Activated effector memory CD4-positive, alpha-beta T cell treated with Interleukin-2 at 50 U/mL for 16 hours (primary cell): ENCODE measurements at places on chromosomes 2 and 18.

GRCh38 chr18:35268821-35269220, 21.2 kb downstream of the ZSCAN30 start:
- DNase-seq, result no peak

- no peak for DNase-seq
These were observed at the start of gene SLC25A52 for GRCh38 chr18:31760695-31761094. Gene SLC25A52, minus strand, starts transcription at chr18:31760880. Its CDS starts 219 bp downstream, at chr18:31760661.

DNA sequence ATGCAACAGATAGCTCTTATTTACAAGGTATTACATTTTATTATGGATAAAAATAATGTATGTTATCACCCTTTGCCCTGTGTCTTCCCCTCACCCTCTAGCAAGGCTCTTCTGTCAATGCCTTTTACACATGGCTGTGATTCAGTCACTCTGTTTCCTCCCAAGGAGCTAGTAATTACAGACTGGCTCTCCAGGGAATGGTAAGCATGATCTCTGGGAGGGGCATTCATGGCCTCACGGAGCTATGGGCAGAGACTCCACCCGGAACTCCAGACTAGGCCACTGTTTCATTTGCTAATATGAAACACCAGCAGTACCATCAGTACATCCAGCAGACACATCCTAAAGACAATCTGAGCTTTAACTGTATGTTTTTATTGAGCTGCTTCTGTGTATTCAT, 410.9 kb upstream of the CYRIA start:
- no peak for DNase-seq

DNA sequence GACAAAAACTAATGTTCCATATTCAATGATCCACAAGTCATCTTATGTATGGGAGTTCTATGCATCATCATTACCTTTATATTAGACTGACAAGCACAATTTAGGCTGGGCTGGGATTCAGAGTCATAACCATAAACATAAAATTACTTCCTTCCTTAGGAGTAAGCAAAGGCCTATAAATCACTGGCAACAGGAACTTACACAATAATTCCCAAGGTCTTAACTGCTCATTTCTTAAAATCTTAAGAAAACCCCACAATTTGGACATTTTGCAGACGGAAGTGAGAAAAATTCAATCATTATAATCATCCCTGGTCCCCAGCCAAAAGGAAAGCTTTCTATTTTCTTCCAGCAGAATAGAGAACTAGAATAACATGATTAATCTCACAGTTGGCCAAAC, 232.3 kb downstream of the DYM start:
- DNase-seq, result no peak

- DNase-seq, result no peak
These were observed 111.5 kb downstream of the GALNT3 start for GRCh38 chr2:165682546-165682945.

GRCh38 chr2:8107621-8108378, 574.1 kb upstream of the ID2 start:
- no peak for DNase-seq

DNA sequence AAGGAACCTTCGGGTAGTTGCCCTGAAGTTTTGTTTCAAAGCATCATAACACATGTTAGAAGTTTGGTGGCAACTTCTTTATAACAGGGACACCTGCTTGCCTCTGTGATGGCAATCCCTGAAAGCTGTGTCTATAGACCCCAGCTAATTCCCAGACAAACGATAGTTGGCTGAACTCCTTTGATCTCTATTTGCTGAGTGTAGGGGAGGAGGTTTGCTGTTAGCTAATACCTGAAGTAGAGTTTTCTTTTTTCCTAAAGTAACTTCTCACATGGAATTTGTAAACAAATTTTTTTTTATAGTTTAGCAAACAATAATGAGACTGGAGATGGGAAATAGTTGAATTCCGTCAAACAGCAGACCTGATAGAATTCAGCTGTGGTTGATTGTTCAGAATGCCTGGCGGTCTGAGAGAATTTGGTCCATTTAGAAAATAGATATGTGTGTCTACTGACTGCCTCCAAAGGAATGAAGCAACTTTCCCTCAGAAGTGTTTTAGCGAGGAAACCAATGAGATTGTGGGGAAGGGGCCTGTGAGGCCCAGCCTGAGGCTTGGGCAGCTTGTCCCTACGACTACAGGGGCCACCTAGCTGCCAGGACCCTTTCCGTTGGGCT, 123.5 kb upstream of the EPAS1 start:
- DNase-seq, result no peak

DNA sequence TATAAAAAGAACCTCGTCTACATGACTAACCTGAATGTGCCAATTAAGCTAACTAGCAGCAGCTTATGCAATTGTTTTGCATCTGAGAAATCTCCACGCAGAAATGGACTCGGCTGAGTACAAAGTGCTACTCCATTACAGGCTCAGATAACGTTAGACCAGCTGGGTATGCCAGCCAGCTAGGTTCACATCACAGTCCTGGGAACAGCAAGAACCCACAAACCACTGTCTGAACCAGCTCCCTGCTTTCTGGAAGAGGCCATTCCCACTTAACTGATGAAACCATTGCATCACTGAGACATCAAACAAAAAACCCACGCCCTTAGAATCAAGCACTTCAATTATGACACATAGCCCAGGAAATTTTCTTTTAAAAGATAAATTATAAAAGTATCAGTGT, 202.7 kb downstream of the CYRIA start:
- no peak for DNase-seq

GRCh38 chr2:177068967-177069366, 143.6 kb upstream of the HNRNPA3 start:
- DNase-seq, result no peak

DNA sequence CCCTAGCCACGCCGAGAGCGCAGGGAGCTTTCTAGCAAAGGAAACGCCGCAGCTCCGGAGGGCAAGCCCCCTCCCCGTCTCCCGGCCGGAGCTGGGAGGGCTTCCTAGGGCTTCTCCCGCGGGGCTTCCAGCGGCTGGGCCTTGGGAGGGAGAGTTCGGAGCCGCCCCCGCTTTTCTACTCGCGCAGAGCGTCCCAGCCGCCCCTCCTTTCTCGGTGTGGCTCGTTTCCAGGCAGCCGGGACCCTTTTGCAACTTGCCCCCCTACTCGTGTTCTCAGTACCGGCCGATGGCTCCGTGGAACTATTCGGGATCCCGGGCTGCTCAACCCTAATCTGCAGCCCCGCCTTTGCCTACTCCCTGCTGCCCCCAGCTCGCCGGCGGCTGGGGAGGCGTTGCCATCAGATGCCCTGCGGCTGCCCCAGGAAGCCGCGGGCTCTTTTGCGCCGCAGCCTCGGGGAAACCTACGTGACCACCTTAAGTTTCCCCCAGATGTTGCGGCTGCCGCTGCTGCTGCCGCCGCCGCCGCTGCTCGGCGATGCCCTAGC, 1.5 kb upstream of the NR4A2 start:
- peak; percentile 40 for DNase-seq

DNA sequence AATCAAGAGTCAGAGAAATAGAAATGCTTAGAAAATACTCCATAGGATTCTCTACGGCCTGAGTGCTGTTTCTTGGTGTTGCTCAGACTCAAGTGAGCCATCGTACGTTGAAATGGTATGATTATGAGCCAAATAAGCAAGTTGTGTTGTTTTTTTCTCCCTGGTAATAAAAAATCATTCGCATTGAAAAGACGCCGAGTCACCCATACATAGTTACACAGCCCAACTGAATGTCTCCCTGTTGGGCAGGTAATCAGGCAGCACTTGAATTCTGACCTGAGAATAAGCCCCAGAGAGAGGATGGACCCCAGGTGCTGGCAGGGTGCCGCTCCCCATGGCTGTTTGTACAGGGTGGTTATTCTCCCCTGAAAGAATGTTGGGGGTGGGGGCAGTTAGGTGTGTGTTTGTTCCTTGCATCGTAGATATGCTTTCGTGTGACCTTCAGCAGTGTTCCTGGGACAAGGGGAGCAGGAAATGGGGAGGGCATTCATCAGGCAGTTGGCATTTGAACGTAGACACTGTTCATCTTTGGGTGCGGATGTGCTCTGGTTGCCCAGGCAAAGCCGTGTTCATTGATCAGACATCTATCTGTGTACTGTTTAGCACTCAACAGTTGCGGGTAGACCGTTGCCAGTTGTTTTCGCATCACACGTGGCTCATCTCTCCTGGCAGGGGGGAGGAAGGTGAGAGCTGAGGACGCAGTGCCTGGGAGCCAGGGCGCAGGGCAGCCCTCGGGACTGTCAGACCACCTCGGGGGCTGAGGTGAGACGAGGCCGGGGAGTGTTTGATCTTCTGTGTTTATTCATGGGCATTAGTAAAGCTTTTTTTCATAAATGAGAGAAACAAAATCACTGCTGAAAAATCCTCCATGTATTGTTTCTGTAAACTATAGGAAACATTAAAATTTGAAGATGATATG, 27.3 kb downstream of the MTCL1 start:
- DNase-seq, result no peak
